Effector CD4-positive, alpha-beta T cell (primary cell): ENCODE measurements at places on chromosomes 6 and 20.

DNA sequence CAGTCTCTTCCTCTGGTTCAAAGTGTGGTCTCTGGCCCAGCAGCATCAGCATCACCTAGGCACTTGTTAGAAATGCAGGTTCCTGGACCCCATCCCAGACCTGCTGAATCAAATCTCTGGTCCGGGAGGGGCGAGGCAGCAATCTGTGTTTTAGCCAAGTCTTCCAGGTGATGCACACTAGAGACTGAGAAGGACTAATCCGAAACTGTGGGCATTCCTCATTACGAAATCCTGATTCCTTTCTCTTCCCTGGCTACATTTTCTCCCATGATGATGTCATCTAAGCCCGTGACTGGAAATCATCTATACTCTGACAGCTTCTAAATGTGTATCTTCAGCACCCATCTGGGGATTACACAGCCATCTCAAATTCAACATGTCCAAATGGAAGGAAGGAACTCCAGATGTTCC, 39.7 kb upstream of the PRND start:
- no peak for DNase-seq

DNA sequence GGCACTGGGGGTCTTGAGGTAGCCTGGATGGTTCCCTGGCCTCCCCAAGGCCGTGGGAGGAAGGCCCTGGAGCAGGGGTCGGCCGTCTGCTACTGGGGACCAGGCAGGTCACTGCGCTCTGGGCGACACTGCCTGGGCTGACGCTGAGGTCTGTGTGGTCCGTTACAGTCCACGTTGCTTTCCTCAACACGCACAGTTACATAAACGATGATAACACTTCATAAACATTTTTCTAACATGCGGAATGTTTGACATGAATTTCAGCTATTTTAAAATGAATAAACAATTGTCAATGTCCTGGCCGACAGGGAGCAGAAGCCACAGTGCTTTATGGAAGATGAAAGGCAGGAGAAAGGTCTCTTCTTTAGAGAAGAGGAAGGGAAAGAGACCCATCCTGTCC, 10.2 kb upstream of the RBBP8NL start:
- DNase-seq, result no peak

- no peak for DNase-seq
Measured at GRCh38 chr6:134621858-134622257, 303.9 kb upstream of the SGK1 start.

DNA sequence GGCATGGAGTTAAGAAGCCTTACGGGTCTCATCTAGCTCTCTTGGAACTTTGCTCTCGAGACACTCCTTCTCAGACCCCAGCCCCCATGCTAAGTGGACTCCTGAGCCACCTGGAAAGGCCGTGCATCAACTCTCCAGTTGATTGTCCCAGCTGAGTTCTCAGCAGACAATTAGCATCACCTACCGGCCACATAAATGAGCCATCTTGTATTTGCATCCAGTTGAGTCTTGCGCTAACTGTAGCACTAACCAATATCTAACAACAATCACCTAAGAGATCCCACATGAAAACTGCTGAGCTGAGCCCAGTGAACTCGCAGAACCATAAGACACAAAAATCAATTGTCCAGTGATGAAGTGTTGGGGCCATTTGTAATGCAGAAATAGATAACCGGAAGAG, 49.7 kb downstream of the PCNA start:
- no peak for DNase-seq

DNA sequence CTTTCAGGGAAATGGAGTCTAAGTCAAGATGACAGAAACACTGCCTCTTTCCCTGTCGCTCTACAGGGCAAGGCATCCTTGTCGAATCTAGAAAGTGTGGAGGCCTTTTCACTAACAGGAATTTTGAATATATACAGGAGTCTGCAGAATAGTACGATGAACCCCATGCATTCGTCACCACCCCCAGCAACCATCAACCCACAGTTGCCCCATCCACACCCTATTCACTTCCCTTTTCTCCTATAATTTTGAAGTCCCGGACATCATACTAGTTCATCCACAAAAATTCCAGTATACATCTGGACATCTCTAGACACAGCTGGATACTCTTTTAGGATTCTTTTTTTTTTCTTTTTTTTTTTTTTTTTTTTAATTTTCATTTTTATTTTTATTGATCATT, 80.7 kb upstream of the RIN2 start:
- no peak for DNase-seq

DNA sequence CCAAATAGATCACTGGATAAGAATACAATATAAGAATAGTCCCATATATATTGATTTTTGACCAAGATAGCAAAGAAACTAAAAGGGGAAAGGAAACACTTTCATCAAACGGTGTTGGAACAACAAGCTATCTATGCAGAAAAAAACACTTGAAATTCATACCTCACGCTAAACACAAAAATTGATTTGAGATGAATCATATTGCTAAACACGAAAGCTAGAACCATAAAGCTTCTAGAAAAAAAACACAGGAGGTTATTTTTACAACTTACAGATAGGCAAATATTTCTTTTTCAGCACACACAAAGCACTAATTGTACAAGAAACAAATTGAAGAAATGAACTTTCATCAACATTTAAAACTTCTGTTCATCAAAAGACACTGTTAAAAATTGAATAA, 36.7 kb upstream of the TMEM14A start:
- DNase-seq, result no peak

GRCh38 chr6:169788809-169789145, 37.4 kb downstream of the ERMARD start:
- DNase-seq, result no peak

DNA sequence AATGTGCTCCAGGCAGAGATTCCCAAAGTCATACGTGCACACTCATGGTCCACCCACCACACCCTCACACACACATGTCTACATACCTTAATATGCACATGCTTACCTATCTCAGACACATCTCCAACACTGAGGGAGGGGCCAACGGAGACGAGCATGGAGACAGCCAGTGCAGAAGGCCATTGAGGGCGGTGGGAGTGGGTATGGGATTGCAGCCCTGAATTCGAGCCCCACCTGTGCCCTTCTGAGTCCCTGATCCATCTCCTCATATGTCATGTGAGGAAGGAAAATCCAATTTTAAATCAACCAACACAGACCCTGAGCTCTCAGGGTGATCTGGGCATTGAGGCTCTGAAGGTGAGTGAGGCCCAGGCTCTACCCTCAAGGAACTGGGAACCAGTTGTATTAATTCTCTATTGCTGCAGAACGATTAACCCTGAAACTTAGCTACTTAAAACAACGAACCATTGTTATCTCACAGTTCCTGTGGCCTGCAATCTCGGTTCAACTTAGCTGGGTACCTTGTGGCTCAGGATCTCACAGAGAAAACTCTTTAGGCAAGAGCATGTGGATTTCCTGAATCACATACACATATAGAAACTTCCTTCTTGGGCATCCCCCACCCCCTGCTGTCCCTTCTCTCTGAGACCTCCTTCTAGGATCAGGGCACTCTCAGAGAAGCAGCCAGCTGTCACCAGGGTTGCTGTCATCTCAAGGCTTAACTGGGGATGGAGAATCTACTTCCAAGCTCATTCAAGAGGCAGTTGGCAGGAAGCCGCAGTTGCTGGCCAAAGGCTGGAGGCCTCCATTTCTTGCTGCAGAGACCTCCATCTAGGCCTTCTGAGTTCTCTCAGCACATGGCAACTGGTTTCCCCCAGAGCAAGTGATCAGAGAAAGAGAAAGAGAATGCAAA, 28.3 kb downstream of the GLP1R start:
- DNase-seq, result no peak

DNA sequence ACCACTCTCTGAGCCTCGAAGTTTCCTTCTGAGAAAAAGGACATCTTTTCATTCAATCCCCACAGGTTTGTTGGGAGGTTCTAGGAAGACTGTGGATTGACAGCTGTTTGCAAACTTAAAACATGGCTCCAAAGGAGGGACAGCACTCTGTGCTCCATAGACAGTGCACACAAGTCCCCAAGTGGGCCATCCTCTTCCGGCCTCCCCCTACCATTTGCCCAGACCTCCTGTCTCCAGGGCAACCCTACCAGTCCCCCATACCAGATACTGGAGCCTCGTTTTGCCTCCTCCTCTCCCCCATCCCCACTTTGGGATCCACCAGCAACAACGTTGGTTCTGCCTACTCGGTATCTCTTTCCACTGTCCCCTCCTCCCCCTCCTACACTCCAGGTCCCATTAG, 8.5 kb upstream of the DLGAP4 start:
- DNase-seq, result no peak

DNA sequence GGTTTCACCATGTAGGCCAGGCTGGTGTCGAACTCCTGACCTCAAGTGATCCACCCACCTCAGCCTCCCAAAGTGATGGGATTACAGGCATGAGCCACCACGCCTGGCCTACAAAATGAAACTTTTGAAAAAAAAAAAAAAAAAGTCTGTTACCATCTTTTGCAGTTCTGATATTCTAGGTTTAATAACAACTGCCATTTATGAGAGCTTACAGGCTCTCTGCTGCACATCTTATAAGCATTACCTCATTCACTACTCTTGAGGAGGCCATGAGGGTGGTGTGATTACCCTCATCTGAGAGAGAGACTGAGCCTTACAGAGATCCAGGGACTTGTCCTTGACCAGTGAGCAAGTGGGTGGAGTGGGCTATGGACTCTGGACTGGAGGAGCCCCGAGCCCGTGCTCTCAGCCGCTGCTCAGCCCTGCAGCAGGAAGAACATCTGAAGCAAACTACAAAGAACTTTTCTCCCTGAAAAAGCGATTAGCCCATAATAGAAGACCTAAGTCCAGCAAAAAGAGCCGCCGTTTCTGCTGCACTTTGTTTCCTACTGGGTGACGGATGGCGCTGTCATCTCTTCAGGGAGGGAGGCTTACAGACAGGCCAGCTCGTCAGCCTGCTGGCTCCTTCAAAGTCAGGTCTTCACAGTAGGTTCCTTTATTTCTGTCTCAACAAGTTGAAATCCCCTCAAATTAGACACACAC, 119.8 kb upstream of the AKAP12 start:
- DNase-seq, result no peak

DNA sequence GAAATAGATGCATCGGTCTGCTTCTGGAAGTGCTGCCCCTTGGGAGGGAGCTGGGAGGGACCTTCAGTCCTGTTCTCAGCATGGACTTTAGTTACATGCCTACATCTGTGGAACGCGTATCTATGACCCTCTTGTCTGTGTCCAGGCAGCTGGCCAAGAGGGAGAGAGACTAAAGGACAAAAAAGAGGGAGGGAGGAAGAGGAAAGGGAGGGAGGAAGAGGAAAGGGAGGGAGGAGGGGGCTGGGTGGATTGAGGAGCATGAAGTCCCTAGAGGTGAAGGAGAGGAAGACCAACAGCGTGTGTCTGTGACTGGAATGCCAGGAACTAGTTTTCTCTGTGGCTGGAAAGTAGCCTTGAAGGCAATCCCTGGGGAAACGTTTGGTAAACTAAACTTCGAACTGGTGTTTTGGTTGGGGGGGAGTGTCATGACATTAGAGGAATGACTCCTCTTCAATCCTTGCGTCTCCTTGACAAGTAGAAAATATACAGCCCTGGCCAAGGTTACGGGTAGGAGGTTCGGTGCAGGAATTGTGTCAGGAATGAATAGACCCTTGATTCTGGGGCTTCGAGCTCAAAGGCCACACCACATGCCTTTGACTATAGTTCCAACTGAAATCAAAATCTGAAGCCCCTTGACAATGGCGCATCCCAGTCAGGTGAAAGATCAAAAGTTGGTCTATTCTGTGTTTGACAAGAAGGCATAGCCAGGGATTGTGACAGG, 52.0 kb upstream of the PLEKHG1 start:
- no peak for DNase-seq

DNA sequence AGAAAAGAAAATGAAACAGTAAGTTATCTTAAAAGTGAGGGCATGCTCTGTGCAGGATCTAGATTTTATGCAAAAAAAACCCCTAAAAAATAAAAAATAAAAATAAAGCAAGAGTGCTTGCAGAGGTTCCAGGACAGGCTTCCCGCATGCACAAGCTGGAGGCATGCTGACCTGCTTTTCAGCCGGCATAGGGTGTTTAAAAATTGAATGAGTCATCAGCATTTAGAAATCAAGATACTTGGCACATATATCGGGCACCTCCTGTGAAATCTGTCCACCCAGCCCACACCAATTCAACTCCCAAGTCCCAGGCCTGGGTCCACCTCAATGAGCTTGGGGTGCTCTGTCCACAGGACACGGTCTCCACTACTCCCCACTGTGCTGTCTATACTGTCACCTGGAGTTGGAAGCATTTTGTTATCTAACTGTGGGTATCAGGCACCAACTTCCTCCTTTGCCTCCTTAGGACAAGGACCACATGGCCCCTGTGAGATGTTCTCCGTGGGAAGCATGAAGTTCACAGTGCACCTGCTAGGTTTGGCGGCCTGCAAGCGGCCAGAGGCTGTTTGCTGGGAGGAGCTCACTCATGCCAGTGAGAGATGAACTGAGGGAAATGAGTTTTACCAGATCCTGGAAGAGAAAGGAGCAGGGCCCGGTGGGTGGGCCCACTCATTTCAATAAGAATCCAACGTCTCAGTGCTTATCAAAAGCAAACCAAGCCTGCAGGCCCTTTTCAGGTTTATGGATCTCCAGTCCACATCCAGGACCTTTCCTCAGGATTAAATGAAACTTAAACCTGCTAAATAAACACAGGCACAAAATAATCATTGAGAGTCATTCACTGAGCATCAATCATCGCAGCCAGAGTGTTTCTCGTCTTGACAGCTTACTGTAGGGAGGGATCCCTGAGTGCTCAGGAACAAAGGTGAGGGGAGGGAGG, 121.1 kb downstream of the FOXA2 start:
- DNase-seq, result no peak

DNA sequence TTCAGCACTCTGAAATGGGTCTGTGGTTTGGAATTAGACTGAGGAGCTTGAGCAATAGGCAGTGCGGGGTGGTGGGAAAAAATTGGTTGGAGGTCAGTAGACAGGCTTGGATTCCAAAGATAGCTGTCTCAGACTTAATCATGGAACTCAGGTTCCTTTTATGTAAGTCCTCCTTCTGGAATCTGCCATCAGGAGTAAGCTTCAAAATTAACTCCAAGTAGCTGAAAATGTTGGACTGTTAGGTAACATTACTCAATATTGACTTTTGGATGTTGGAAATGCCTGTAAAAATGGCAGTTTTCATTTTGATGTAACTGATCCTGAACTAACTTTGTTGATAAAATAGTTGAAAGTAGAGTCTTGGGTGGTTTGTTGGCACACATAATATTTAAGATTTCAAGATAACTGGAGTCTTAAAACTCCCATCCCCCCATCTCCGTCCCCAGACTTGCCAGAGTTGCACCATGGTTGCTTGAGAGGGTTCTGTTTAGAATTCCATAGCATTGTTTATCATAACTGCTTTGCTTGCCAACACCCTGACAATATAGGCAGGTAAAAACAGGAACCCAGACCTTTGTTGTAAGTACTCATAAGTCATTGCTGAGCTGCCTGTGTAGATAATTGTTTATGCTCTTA, 83.0 kb downstream of the PHF20 start:
- no peak for DNase-seq

- no peak for DNase-seq
Measured at GRCh38 chr20:44221368-44221954, 10.9 kb upstream of the OSER1 start.

- no peak for DNase-seq
Measured at GRCh38 chr6:136801581-136801980, 9.3 kb upstream of the MAP3K5 start.
